Right cardiac atrium (tissue), 5 donors: ENCODE measurements at places on chromosomes 1 and 21. TPM values are rescaled to one million over a fixed set of nuclear protein-coding genes. Genes with fewer than 3 reads are reported as not detected.

DNA sequence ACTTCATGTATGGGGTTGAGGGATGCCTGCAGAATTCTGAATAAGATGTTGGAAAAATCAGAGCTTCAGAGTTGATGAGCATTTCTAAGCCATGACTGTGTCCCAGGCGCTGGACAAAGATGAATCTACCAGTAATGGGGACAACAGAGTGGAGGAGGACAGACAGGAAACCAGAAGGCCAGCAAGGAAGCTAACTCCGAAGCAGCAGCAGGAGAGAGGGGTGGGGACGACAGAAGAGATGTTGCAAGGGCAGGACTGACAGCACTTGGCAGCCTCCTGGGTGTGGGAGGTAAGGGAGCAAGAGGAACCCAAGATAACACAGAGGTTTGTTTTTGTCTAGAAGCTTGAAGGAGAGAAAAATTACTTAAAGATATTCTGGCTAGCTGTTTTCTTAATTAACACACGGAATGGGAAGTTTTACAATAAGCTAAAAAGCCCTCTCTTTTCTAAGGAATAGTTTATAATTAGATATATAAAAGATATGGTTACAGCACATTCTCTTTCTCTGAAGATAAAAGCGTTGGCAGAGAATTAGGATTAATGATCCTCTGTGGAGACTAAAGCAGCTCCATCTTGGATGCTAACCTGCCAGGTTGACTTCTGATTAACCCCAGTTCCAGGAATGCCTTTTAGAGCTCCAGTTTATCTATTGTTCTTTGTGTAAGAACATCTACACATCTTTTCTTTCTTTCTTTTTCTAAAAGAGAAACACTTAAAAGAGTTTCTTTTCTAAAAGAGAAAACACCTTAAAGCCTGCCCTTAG is 92.7 kb downstream of the TENT5C start:
- peak; percentile 68 for DNase-seq

- no peak for DNase-seq
Measured at GRCh38 chr21:41322496-41323382, 6.1 kb downstream of the FAM3B start.

GRCh38 chr1:67576474-67576873 is 108.5 kb upstream of the GADD45A start:
- no peak for DNase-seq

CD1E gene
- 0.29 TPM for total RNA-seq
